ENCODE measurements at places on chromosomes 1 and 21.

DNA sequence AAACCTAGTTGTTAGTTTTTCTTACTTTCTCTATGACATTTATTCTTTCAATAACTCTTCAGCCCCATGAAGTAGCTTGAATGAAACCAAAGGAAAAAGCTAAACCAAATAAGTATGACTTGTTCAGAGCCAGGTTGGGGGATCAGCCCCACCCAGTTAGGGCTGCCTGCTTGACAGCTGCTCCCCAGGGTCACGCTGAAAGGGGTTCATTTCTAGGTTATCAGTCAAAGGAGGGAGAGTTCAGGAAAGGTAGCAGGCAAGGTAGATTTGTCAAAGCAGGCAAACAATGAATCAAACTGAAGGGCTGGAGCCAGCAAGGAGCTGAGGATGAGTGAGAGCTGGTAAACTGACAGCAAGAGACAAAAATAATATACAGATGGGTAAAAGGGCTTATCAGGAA is 3.1 kb upstream of the S100A11 start:
- DNase-seq: no peak

GRCh38 chr1:94535095-94535494 is 6.5 kb downstream of the F3 start:
- DNase-seq: no peak

GRCh38 chr1:165215676-165216075 is 140.8 kb downstream of the LMX1A start:
- DNase-seq: no peak

DNA sequence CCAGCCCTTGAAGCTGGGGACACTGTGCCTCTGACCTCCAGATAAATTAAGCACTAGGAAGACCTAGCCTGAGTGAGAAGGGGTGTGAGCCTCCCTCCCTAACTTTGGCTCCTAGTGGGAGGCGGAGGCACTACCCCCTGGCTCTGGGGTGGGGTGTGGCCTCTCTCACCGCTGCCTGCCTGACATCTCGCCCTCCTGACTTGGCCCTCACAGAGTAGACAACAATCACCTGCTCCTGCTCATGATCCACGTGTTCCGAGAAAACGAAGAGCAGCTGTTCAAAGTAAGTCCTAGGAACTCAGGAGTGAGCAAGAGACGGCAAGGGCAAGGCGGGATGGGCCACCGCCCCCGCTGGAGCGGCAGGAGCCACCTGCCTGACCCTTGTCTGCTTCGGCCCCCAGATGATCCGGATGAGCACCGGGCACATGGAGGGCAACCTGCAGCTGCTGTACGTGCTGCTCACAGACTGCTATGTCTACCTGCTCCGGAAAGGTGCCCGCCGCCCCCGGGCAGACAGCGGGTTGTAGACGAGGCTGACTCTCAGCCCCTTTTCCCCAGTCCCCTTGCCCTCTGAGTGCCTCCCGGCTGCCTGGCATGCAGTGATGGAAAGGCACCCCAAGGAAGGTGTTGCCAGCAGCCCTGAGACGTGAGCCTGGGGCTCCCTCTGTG is 8.1 kb upstream of the SLC25A34 start:
- DNase-seq: no peak

DNA sequence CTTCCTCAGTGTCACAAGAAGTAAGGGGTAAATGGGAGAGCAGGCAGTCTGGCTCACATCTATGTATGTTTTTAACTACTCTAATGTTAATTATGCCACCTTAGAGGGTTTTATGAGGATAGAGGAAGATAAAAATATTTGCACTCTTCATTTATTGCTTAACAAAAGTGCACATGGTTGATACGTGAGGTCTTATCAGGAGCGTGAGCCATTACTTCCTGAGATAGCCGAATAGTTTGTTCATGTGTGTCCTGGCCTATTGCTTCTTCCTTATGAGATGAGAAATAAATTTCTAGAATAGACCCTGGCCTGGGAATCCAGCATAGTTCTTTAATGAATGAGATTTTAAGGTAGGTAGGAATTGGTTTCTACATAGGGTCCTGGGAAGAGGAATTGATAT is 471.1 kb upstream of the B3GALT2 start:
- DNase-seq: no peak

DNA sequence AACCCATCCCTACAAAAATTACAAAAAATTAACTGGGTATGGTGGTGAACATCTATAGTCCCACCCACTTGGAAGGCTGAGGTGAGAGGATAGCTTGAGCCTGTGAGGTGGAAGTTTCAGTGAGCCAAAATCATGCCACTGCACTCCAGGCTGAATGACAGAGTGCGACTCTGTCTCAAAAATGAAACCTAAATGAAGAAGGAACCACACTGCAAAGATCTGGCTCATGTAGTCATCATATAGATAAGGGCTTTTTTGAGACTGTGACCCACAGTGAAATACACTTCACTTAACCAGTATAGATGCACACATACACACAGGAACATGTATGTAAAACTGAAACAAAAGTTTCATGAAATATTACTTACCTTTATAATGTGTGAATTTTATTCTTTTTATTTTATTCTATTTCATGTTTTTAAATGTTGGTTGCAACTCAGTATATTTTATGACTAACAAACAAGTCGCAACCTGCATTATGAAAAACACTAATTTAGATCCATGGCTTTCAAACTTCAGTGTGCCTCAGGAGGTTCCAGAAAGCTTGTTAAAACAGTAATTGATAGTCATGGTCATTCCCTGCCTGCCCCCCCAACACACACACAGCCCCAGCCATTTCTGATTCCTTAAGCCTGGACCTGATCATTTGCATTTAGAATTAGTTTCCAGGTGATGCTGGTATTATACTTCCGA is 189.5 kb downstream of the PATJ start:
- no peak for DNase-seq

GRCh38 chr1:224300346-224300745 is 29.6 kb downstream of the NVL start:
- no peak for DNase-seq

GRCh38 chr1:51922040-51922439 is 43.5 kb upstream of the NRDC start:
- no peak for DNase-seq

GRCh38 chr1:98965394-98965793 is 39.3 kb downstream of the PLPPR5 start:
- no peak for DNase-seq

GRCh38 chr21:43304206-43304605 is 122.7 kb downstream of the SIK1 start:
- no peak for DNase-seq

GRCh38 chr1:234858722-234859121 is 248.7 kb upstream of the IRF2BP2 start:
- no peak for DNase-seq

GRCh38 chr1:170604889-170605288 is 59.0 kb upstream of the PRRX1 start:
- DNase-seq: no peak

DNA sequence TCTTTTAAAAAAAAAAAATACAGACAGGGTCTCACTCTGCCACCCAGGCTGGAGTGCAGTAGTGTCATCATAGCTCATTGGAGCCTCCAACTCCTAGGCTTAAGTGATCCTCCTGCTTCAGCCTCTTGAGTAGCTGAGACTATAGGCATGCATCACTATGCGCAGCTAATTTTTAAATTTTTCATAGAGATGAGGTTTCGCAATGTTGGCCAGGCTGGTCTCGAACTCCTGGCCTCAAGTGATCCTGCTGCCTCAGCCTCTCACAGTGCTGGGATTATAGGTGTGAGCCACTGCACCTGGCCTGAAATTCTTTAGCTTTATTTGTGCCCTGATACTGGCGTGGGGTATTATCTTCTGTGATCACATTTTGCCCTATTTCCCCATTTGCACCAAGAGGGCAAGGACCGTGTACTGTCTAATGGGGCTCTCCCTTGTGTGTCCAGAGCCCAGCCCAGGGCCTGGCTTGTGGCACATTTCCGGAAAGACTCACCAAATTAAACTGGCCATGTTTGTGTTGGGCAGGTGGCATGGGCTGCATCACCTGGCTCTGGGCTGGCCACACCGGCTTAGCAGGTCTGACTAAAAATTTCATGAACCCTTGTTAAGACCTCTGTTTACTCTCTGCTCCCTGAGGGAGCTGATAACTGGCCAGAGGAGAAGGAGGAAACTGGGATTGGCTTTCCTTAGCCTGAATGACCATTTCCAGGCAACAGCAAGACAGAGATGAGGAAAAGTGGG is 32.2 kb downstream of the TRIM62 start:
- no peak for DNase-seq

GRCh38 chr1:96048572-96049212 is 672.9 kb upstream of the PTBP2 start:
- DNase-seq: no peak

GRCh38 chr1:25541425-25541824 is 2.0 kb upstream of the LDLRAP1 start:
- DNase-seq: no peak

- no peak for DNase-seq
Observed at GRCh38 chr21:43321111-43321510, 105.8 kb downstream of the SIK1 start.

GRCh38 chr1:27634177-27634984 is 604 bp downstream of the FGR start:
- DNase-seq: no peak

GRCh38 chr21:45491056-45491455 is 51.2 kb downstream of the SLC19A1 start:
- no peak for DNase-seq

DNA sequence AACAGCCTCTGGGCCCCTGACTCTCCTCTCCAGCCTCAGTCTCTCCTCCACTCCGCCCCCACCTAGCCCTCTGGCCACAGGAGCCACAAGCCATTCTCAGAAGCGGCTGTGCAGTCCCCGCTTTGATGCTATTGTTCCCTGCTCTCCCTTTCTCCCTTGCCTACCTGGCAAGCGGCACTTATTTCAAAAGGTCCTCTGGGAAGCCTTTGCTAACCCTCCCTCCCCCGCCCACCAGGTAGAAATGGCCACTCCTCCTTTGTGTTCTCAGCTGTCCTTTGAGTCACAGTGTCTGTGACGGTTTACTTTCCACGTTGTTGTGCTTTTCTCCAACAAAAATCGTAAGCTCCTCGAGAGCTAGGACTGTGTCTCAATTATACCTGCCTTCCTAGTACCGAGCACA is 338.4 kb upstream of the PROX1 start:
- DNase-seq: no peak

Measured in C1 segment of cervical spinal cord (tissue), 14 donors.